ENCODE measurements at places on chromosomes 3 and 15.

DNA sequence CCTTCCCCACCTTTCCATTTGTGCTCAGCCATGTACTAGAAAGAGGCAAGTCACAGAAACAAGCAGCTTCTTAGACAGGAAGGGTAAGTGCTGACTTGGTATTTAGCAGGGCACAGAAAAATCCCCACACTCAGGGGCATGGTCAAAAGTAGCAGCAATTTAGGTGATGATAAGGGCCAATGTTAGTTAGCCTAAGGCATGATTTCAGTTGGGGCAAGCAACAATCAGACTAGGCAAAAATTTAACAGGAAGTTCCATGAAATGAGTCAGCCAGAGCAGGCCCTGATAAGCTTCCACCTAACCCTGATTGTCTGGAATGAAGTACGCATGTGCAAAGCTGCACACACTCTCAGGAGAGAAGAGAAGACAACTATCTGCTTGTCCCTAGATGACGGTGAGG lies 423.4 kb upstream of the UBE2E2 start:
- H3K27me3 ChIP-seq: no peaks in the 10 kb centered on the region
- no peak for DNase-seq
- no peaks in the 10 kb centered on the region for H3K36me3 ChIP-seq
- no peak overlapping the region for H3K4me3 ChIP-seq
- H3K27ac ChIP-seq: no peak overlapping the region

DNA sequence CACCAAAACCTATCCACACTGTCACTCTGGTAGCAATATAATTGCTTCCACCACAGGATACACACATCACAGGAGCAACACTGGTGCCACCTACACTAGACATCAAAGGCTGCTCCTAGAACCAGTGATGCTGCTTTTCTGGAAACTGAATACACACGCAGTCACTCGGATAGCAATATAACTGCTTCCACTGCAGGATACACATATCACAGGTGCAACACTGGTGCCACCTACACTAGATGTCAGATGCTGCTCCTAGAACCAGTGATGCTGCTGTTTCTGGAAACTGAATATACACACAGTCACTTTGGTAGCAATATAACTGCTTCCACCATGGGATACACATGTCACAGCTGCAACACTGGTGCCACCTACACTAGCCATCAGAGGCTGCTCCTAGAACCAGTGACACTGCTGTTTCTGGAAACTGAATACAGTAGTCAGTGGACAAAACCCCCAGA lies 6.9 kb upstream of the TNFSF10 start:
- H3K4me3 ChIP-seq: no peak overlapping the region
- H3K36me3 ChIP-seq: no peaks in the 10 kb centered on the region
- H3K27me3 ChIP-seq: no peaks in the 10 kb centered on the region
- no peak overlapping the region for H3K27ac ChIP-seq
- H3K4me1 ChIP-seq: peaks cover 14% of the 10 kb centered on the region
- no peak for DNase-seq

- H3K27me3 ChIP-seq: no peaks in the 10 kb centered on the region
- no peak overlapping the region for H3K27ac ChIP-seq
- H3K4me3 ChIP-seq: no peak overlapping the region
- DNase-seq: no peak
- H3K36me3 ChIP-seq: no peaks in the 10 kb centered on the region
These were observed 5.5 kb upstream of the ITIH3 start for GRCh38 chr3:52788890-52789745.

- H3K4me3 ChIP-seq: no peak overlapping the region
- H3K36me3 ChIP-seq: peaks cover 36% of the 10 kb centered on the region
- no peak for DNase-seq
- peaks cover 53% of the 10 kb centered on the region for H3K4me1 ChIP-seq
- H3K27me3 ChIP-seq: no peaks in the 10 kb centered on the region
These were observed 3.6 kb downstream of the CYB561D2 start for GRCh38 chr3:50354186-50354764.

- peaks cover 17% of the 10 kb centered on the region for H3K4me1 ChIP-seq
- H3K27me3 ChIP-seq: no peaks in the 10 kb centered on the region
- no peak overlapping the region for H3K4me3 ChIP-seq
- H3K36me3 ChIP-seq: no peaks in the 10 kb centered on the region
- no peak overlapping the region for H3K27ac ChIP-seq
These were observed 173.3 kb downstream of the RBMS3 start for GRCh38 chr3:29454161-29454611.

- H3K27ac ChIP-seq: no peak overlapping the region
- no peaks in the 10 kb centered on the region for H3K36me3 ChIP-seq
- no peaks in the 10 kb centered on the region for H3K27me3 ChIP-seq
- DNase-seq: no peak
- H3K4me1 ChIP-seq: no peaks in the 10 kb centered on the region
These were observed 77.0 kb upstream of the SEC13 start for GRCh38 chr3:10397879-10398278.

GRCh38 chr15:99275061-99275460 lies 23.8 kb downstream of the LRRC28 start:
- no peaks in the 10 kb centered on the region for H3K4me1 ChIP-seq
- DNase-seq: no peak
- H3K4me3 ChIP-seq: no peak overlapping the region
- no peak overlapping the region for H3K27ac ChIP-seq
- no peaks in the 10 kb centered on the region for H3K36me3 ChIP-seq
- no peaks in the 10 kb centered on the region for H3K27me3 ChIP-seq

- H3K36me3 ChIP-seq: no peaks in the 10 kb centered on the region
- H3K4me3 ChIP-seq: no peak overlapping the region
- no peaks in the 10 kb centered on the region for H3K4me1 ChIP-seq
- no peak overlapping the region for H3K27ac ChIP-seq
These were observed 251.7 kb upstream of the GOLGA6L4 start for GRCh38 chr15:83983634-83984458.

DNA sequence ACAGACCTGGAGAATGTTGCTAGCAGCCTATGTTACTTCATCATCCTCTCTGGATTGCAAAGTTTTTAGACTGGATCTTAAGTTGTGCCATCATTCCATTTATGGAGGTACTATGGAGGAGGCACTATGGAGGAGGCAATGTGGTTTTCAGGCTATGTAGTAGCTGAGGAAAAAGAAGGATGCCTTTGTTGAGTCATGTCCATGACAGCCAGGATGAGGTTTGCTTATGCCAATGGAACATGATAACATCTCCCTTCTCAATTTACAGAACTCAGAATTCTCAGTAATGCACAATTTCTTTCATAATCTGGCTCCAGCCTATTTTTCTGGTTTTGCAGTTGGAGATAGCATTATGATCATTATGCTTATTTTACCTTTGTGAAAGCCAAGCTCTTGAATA lies 65.9 kb upstream of the TMEM108 start:
- H3K4me3 ChIP-seq: no peak overlapping the region
- DNase-seq: no peak
- no peaks in the 10 kb centered on the region for H3K27me3 ChIP-seq
- H3K27ac ChIP-seq: no peak overlapping the region

Data from upper lobe of right lung (tissue), 1 donor.